ENCODE measurements at places on chromosomes 1 and 21.
A peak's percentile ranks its signal among the peaks of the same experiment; 100 is the strongest.

GRCh38 chr21:34094949-34095348 is 21.6 kb downstream of the MRPS6 start:
- no peak for DNase-seq

- no peak for DNase-seq
Observed at GRCh38 chr1:212295579-212295978, 10.4 kb downstream of the PPP2R5A start.

DNA sequence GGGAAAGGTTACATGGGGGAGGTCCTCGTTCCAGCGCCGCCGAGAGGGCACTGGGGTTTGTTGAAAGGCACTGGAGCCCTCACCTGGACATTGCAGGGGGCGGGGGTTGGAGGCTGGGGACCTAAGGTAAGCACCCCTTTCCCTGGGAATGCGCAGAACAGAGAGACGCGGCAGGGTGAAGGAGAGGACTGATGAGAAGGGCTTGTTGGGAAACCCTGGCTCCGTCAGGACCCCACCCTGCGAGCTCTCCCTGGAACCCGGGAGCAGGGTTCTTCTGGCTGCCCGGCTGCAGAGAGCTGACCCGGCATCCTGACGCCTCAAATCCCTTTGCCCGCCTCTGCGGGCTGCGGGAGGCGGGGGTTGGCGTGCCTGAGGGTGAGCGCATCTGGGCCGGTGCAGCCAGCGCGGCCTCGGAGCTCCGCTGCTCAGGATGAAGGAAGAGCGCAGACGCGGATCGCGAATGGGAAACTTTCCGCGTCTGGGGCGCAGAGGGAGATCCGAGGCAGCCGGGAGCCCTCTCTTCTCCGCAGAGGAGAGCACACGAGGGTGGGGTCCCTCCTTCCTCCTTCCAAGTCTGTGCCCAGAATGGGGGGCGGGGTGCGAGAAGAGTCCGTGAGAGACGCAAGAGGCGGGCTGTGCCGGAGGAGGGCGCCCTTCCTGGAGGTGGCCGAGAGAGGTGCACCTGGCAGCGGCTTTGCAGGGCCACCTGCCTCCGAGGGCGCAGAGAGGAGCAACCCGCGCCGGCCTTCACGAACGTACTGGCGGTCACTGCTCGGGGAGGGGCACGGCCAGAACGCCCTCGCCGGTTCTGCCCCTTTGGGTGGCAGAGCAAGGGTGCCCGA is 2.4 kb downstream of the IGSF21 start:
- DNase-seq: no peak

GRCh38 chr1:226625326-226625725 is 76.8 kb downstream of the STUM start:
- no peak for DNase-seq

DNA sequence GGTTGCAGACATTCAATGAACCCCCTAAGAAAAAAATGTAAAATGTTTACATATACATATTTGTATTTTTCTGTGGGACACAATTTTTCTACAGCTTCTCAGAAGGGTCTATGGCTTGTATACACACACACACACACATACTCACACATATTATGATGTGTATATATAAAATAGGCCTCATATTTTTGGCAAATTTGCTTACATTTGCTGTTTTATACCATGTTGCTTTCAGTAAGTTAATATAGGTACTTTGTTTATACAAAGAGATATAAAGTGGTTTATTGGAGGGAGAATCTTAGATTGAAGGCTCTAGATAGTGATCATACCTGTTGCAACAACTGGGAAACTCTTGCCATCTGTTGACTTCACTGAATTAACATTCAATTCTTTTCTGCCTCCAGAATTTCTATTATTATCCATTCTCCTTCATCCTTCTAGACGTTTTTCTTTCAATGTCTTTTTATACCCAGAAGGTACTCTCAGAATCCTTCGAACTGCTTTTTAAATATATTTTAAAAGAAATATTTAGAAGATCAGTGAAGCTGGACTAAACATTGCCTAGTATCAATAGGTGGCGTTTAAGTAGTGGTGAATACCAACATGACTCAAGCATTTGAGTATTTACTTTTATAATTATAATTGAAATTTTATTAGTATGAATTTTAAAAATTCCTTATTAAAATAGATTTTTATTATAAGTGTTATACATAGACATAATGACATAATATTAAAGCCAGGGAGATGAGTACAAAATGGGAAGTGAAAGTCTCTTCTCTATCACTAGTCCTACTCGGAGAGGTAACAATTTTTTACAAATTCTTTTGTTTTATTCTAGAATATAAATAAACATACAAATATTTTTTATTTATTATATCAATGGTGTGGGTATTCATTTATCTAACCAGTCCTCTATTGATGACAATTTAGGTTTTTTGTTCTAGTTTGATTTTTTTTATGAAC is 10.2 kb downstream of the CD55 start:
- DNase-seq: no peak

GRCh38 chr1:221620437-221621384 is 121.2 kb downstream of the DUSP10 start:
- DNase-seq: peak; percentile 4

GRCh38 chr1:200968469-200969410 is 54.8 kb downstream of the KIF21B start:
- DNase-seq: no peak

DNA sequence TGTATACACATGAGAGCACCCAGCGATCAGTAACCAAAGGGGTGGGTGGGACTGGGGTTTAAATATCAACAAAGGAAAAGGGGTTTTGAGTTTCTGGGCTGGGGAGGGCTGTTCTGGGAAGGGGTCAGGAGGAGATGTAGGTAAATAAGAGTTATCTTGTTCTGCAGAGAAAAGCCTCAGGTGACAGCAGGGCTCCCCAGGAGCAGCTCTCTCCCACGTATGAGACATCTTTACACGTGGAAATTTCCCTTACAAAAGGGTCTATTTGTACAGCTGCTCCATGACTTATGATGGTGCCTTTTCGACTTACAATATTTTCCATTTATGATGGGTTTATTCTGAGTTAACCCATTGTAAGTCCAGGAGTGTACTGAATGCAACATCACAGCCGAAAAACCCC is 16.3 kb upstream of the PADI2 start:
- no peak for DNase-seq

GRCh38 chr1:55057956-55058298 is 18.6 kb downstream of the PCSK9 start:
- no peak for DNase-seq

GRCh38 chr21:29538115-29538514 is 239.4 kb downstream of the BACH1 start:
- DNase-seq: peak; percentile 77

DNA sequence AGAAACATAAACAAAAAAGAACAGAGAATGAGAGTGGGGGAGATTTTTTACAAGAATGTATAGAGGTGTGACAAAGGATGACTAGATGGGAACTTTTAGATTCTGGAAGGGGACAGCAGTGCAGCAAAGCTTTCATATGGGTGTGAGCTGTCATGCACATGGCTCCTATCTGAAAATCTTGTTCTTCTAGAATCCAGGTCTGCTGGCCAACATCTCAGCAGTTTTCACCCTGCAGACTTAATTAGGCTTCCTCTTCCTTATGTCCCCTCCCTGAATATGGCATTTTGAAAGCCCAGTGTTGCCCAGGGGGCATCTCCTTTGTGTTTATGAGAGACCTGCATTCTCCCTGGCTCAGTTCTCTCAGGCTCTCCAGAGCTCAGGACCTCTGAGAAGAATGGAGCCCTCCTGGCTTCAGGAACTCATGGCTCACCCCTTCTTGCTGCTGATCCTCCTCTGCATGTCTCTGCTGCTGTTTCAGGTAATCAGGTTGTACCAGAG is at the start of gene CYP4Z1:
Gene CYP4Z1 (plus strand): TSS at position 135 of the 498 bp plus-strand sequence. CDS start 260 bp downstream, at position 395.
- no peak for DNase-seq

- DNase-seq: peak; percentile 84
Observed at GRCh38 chr21:28283641-28284490, 708.8 kb downstream of the LTN1 start.

GRCh38 chr1:94979656-94980581 is 53.0 kb upstream of the CNN3 start:
- DNase-seq: no peak

DNA sequence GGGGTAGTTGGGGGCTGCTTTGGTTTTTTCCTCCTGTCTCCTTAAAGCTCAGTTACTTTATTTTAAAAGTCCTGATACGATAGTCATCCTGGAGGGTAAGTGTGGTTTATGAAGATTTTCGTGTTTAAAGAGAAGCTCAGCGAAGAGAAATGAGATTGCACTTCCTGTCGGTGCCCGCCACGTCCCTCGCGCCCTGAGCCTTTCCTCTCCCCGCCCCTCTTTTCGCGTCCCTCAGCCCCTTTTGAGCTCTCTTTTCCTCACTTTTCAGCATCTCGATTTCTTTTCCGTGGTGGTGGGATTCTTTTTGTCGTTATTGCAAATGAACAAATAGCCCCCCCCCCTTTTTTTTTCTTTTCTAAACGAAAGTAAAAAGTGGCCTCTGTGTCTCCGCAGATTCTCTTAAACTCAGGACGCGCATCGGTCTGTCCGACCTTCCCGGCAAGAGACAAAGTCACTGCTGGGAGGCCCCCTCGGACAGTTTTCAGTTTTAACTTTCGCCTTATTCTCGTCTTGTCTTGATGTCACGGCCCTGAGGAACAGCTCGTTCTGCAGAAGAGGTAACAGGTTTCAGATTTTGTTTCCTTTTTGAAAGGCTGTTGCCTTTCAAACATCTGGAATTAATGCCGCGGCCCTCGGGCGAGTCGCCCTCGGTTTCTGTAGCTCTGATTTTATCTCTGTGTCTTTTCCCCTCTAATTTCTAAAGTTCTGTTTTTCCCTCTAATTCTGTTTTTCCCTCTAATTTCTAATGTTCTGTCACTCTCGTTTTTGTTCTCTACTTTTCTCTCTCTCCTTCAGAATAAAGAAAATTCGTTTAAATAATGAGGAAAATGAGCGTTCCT is 1.0 kb upstream of the DMRTA2 start:
- no peak for DNase-seq

GRCh38 chr1:11237356-11237755 is 25.0 kb downstream of the MTOR start:
- DNase-seq: no peak
